GM12892 (cell line): ENCODE measurements at places on chromosomes 16 and 17.

DNA sequence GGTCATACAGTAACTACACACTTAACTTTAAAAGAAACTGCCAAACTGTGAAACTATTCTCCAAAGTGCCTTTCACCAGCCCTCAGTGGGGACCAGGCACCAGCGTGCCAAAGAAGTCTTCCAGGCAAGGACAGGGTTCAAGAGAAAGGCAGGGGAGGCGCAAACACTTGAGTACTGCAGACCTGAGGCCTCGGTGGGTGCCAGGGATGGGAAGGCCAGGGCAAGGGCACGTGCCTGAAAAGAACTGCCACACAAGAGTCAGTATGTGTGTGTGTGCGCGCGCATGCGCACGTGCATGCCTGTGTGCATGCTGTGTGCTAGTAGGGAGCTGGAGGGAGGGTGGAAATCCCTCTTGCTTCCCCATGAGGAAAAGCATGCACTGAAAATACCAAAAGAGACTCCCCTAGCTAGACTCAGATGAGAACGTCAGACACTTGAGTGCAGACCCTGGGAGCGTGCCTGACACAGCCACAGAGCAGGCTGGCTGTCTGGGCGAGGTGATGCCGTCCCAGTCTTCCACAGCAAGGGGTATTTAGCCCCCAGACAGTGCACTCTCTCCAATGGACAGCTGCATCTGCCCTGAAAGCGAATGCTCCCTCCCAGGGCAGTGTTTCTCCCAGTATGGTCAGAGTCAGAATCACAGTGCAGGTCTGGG is 40.1 kb upstream of the GSG1L start:
- no peak for DNase-seq

GRCh38 chr17:74491626-74492025 is 25.2 kb downstream of the CD300A start:
- no peak for DNase-seq

DNA sequence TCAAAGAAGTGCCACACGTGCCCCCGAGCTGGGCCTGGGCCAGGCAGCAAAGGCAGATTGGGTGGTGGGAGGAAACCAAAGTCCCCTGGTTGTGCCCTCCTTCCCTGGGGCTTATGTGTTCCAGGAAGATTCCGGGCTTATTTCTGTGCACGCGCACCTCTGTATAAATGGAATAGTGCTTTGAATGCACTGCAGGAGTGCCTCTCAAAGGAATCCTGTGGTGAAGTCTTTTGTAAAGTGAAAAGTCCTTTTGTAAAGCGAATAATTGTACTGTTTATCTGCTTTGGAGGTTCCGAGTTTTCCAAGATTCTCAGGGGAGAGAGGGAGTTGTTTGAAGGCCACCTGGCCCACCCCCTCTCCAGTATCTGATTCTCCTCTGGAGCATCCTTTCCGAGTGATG is 26.8 kb downstream of the C17orf75 start:
- DNase-seq: no peak

DNA sequence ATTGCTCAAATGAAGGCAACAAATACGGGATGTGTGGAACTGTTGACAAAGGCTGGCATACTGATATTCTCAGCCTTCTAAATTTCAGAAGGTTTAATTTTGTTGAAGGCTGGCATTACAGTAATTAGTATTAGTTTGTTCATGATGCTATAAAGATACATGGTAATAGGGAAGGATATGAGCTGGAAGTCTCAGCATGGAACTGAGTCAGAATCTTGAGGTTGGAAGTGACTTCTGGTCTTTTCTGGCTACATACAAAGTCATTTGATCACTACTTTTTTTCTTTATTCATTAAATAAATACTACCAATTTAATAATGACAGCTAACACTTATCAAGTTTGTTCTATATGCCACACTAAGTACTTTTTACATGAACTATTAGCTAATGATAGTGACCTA is 22.6 kb downstream of the RABEP1 start:
- DNase-seq: no peak

- DNase-seq: no peak
Observed at GRCh38 chr16:85541181-85541580, 71.9 kb upstream of the GSE1 start.

DNA sequence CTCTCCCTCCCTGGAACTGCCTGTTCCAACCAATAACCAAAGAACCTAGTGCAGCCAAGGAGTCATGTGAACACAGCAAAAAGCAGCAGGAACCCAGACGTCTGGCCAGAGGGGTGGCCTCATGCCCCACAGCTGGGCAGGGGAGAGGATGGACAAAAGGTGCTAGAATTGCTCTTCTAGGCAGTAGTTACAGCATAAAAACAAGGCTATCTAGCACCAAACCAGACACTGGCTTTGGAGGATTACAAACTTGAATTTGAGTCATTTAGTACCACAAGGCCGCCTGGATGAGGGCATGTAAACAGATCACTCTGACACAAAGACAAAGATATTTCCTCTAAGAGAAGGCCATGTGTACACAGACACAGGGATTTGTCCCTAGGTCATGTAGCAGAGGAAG is 423.3 kb upstream of the MAF start:
- no peak for DNase-seq

GRCh38 chr16:14378689-14379467 is 251.2 kb downstream of the PARN start:
- no peak for DNase-seq

DNA sequence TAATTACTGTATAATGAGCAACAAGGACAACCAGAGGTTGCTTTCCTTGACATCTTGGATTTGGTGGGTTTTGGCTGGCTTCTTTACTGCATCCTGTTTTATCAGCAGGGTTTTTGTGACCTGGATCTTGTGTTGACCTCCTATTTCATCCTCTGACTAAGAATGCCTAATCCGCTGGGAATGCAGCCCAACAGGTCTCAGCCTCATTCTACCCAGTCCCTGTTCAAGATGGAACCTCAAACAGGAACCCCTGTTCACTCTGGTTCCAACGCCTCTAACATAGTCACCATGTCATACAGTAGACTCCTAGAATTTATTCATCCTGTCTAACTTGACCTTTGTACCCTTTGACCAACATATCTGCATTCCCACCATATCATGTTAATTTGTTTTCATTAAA is 183.8 kb upstream of the SOX9 start:
- no peak for DNase-seq

- DNase-seq: no peak
Observed at GRCh38 chr16:87832741-87833502, 36.4 kb downstream of the SLC7A5 start.

GRCh38 chr16:10561425-10561824 is 19.0 kb downstream of the EMP2 start:
- no peak for DNase-seq

- DNase-seq: no peak
Observed at GRCh38 chr16:82460766-82461165, 166.0 kb upstream of the CDH13 start.

DNA sequence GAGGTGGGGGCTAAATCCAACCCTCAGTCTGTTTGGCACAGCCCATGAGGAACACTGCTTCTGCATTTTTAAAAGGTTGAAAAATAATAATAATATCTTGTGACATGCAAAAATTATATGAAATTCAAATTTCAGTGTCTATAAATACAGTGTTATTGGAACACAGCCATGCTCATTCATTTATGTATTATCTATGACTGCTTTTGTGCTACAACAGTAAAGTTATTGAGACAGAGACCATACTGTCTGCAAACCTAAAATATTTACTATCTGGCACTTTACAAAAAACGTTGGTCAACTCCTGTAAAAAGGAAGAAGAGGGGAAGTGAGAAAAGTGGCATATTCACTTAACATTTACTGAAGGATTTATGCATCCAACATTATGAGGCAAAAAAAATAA is 3.1 kb downstream of the ABCA5 start:
- no peak for DNase-seq

- DNase-seq: no peak
Observed at GRCh38 chr17:29045734-29046472, 3.0 kb downstream of the PIPOX start.

DNA sequence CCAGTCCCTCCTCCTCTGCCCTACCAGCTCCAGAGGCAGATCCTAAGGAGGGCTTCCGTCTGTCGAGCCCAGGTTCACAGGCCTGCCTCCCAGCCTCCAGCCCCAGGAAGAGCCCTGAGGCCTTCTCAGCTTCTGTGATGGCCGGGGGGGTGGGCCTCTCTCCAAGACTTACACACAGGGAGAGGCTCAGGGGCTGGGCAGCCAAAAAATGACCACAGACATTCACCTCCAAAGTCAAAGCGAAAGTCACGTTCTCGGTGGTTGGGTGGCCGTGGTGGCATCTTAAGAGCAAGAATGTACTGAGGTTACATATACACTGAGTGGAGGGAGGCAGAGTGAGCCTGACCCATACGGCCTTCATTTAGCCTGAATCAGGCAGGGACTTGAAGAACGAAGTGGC is 119.1 kb downstream of the CCDC182 start:
- no peak for DNase-seq

GRCh38 chr17:47367257-47367656 is 43.5 kb downstream of the EFCAB13 start:
- DNase-seq: no peak

DNA sequence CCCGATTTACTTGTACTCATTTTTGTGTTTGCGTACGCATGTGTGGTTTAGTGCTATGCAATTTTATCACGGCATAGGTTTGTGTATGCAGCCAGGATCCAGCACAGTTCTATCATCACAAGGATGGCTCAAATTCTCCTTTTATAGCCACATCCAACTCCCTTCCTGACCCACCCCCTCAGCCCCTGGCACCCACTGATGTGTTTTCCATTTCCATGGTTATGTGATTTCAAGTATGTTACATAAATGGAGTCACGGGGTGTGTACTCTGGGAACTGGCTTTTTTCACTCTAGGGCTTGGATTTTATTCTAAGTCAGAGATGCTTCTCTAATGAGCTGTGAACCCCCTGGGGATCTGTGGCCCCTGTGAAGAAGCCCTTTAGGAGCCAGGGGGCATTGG is 16.8 kb downstream of the IL4R start:
- DNase-seq: no peak

- no peak for DNase-seq
Observed at GRCh38 chr16:2592786-2593185, 55.0 kb downstream of the PDPK1 start.

DNA sequence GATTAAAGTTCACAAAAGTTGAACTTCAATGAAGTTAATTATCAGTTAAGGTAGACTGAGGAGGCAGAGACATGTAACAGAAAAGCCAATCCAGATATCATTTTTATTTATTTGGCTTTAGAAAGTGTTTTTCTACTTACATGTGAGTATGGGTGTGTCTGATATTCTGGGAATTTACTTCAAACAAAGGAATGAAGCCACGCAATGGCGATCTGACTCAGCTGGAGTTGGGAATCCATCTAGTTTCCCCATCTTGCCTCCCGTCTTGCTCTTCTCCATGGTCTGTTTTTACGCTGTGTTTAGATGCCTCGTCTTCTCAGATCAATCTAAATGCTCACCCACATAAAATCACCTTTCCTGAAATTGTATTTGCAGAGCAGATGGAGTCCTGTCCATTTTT is 1.7 kb upstream of the KCNJ16 start:
- no peak for DNase-seq

- no peak for DNase-seq
Observed at GRCh38 chr17:61942085-61942484, 14.3 kb upstream of the INTS2 start.

GRCh38 chr16:68367891-68368290 is 57.1 kb downstream of the PRMT7 start:
- DNase-seq: no peak

- no peak for DNase-seq
Observed at GRCh38 chr16:84673561-84673960, 25.2 kb downstream of the KLHL36 start.

GRCh38 chr16:57628783-57629293 is 408 bp downstream of the ADGRG1 start:
- DNase-seq: no peak

DNA sequence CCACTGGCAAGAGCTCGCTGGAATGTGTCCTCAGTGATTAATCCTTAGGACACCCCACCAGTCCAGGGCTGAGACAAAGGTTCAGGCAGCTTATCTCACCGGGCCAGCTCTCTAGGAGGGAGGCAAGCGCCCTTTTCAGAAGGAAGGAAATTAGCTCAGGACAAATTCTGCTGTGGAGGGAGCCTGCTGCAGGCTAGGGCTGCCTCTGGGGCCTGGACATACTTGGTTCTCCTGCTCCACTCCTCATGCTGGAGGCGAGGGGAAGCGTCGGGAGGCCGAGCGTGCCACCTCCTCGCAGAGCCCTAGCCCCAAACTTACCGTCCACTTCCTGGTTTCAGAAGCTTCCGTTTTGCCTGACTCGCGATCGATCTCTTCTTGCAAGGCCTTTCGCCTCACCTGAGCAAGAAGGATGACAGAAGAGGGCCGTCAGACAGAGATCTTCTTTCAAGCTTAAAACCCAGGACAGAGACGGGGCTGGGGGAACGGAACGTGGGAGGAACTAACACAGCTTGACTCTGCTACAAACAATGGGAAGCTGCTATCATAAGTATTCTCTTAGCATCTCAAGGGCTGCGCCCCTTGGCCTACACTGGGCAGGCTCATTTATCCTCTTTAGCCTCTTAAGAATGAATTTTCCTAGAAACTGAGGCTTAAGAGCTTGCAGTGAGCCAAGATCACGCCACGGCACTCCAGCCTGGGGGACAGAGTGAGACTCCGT is 7.7 kb downstream of the KNOP1 start:
- no peak for DNase-seq

GRCh38 chr17:2351269-2351668 is 14.0 kb downstream of the SGSM2 start:
- no peak for DNase-seq

DNA sequence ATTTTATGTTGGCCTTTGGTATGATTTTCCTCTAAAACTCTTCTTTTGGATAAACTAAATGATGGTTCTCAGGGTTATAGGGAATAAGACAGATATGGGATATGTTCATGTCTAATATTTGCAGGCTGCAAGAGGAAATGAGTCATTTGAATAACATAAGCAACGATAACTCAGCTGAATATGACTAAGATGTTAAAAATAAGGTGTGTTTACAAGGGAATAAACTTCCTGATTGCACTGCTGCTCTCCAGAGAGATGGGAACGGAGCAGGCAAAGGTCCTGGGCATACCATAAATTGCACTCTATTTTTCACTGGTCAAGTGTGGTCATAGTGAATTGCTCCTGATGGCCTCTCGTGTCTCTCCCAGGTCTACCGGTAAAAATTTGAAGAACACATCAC is 666.2 kb downstream of the TOX3 start:
- DNase-seq: no peak
